Adrenal gland (tissue), 19 donors: ENCODE measurements at places on chromosomes 6 and 20. TPM values are rescaled to one million over a fixed set of nuclear protein-coding genes. Genes with fewer than 3 reads are reported as not detected.

Gene BPIFA1
- not detected for total RNA-seq

Gene IL17F
- total RNA-seq: not detected

Gene SIGLEC1
- total RNA-seq: 47.2 TPM

Gene AVP
- 0.75 TPM for total RNA-seq

- no peaks in the 10 kb centered on the region for H3K4me1 ChIP-seq
- H3K4me3 ChIP-seq: no peak overlapping the region
- H3K27me3 ChIP-seq: no peaks in the 10 kb centered on the region
- no peaks in the 10 kb centered on the region for H3K36me3 ChIP-seq
These were observed 453.8 kb upstream of the POU3F2 start for GRCh38 chr6:98380589-98380988.

GRCh38 chr6:16635810-16636602 is 125.3 kb downstream of the ATXN1 start:
- no peak overlapping the region for H3K27ac ChIP-seq
- peaks cover 5% of the 10 kb centered on the region for H3K4me1 ChIP-seq
- H3K27me3 ChIP-seq: no peaks in the 10 kb centered on the region
- DNase-seq: peak; percentile 26
- H3K4me3 ChIP-seq: no peak overlapping the region

GRCh38 chr6:14294270-14294951 is 176.8 kb downstream of the CD83 start:
- H3K27me3 ChIP-seq: peaks cover 4% of the 10 kb centered on the region
- DNase-seq: no peak
- H3K4me3 ChIP-seq: no peak overlapping the region
- no peak overlapping the region for H3K27ac ChIP-seq

GRCh38 chr6:161536224-161536630 is 262.4 kb upstream of the AGPAT4 start:
- H3K36me3 ChIP-seq: no peaks in the 10 kb centered on the region
- no peaks in the 10 kb centered on the region for H3K4me1 ChIP-seq
- no peak overlapping the region for H3K27ac ChIP-seq
- DNase-seq: no peak
- no peak overlapping the region for H3K4me3 ChIP-seq
